ENCODE measurements at places on chromosomes 13 and 19.
A peak's percentile ranks its signal among the peaks of the same experiment; 100 is the strongest.

DNA sequence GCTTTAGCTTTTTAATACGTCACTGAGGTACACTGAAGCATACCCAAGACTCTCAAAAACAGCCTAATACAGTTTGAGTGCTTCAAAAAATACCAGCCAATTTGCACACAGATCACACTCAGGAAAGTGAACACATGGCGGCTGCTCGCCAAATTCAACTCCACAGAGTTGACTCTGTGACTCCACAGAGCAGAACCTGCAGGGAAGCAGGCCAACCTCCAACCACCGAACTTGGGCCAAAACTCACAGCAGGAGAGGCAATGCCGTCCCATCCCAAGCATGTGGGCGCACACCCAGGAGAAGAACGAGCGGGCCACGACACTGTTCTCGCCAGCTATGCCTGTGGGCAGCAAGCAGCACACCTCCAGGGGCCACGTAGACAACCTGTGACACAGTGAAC lies 21.1 kb downstream of the ELL start:
- no peak for DNase-seq

GRCh38 chr19:2188708-2189385 lies 25.1 kb downstream of the DOT1L start:
- no peak for DNase-seq

- DNase-seq: no peak
Observed at GRCh38 chr19:57757941-57758340, 11.3 kb downstream of the ZNF776 start.

- no peak for DNase-seq
Observed at GRCh38 chr13:60118696-60119400, 44.9 kb downstream of the DIAPH3 start.

- no peak for DNase-seq
Observed at GRCh38 chr13:68597641-68598040, 1367.5 kb upstream of the PCDH9 start.

DNA sequence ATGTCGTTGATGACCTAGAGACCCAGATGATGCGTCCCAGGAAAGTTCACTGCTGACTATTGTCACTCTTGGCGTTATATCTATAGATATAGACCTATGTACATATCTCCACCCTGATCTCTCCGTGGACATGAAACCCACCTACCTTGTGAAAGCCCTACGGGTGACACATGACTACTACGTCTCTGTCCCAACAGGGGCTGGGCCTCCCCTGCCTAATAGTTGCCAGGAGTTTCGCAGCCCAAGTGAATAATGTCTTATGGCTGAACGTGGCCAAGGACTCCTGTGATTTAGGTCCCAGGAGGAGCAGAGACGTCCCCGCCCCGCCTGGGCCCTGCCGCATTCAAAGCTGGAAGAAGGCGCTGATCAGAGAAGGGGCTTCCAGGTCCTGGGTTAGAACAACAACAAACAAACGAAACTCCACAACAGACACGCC lies 4.9 kb upstream of the POU4F1 start:
- no peak for DNase-seq

- DNase-seq: no peak
Observed at GRCh38 chr13:24899601-24900000, 135.6 kb downstream of the RNF17 start.

DNA sequence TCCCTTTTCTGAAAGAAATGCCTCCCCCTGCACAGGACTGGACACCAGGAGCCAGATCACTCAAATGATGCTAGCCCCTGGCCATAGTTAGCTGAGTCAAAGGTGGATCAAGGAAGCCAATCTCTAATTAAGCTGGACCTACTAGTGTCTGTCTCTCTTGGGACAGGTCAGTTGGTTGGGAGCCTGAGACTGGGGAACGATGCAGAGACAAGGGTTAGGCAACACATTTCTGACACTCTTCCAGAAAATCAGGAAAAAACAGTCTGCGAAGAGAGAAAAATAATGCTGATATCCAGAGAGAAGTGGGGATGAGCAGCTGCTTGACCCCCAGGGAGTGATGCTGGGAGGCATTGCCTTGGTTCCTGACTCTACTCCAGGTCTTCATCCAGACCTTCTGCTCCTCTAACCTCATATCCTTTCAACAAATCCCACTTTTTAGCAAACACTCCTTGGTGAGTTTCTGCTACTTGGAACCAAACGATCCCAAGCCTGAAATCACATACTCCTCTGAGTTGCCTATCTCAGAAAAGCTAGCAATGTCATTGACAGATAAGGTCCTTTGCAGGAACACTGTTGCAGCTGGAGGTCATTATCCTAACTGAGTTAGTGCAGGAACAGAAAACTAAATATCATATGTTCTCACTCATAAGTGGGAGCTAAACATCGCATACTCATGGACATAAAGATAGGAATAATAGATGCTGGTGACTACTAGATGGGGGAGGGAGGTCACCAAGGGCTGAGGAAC lies 369.7 kb downstream of the COG6 start:
- DNase-seq: no peak

GRCh38 chr19:5058521-5059212 lies 89.8 kb downstream of the KDM4B start:
- no peak for DNase-seq

DNA sequence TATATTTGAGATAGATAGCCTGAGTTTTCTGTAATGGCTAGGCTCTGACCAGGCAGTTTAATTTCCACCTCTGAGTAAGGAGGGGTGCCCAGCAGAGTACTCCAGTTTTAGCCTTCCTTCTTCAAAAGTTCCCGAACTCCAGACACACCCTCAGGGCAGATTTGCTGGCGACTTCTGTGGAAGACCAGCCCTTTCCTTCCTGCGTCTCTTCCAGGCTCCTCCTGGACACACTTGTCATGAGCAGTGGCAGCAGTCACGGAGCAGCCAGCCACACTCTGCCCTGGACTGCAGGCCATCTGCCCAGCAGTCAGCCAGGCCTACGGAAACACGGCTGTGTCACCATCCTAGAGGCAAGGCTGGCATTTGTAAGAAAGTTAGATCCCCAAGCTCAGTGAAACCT lies 6.6 kb upstream of the FLT1 start:
- no peak for DNase-seq

DNA sequence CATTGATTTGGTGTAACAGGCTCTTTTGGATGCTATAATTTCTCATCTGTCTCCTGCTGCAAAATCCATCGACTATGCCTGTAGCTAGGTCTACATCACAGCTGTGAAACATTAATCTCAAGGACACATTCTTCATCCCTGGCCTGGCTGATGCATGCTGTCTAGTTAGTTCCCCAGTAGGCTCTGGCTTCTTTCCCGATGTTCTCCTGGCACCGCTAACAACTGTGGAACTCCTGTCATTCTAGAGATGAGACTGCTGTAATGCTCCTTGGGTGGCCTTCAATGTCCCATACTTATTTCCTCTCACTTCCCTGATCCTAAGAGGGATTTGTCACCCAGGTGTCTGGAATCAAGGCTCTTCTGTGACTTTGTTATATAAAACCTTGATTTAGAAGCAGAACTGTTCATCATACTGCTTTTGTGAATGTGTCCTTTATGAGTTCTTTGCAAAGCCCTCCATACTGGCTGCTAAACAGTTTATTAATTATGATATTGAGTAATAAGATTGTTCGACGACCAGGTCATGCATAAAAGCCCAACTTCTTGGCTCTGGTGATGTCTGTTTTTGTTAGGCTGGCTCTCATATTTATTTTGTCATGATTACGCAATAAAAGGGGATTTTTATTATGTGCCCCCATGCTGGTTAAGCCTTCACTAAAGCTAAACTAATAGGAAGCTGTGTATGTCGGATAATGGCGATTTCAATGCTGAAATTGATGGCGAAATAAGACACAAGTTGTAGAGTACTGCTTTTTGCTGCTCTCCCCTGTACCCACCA lies 227.5 kb downstream of the DCT start:
- no peak for DNase-seq

GRCh38 chr19:45475537-45476291 lies 7.9 kb downstream of the FOSB start:
- DNase-seq: no peak

- DNase-seq: no peak
Observed at GRCh38 chr13:78596399-78596735, 7.0 kb downstream of the POU4F1 start.

- no peak for DNase-seq
Observed at GRCh38 chr13:111968336-111969010, 98.5 kb upstream of the SOX1 start.

DNA sequence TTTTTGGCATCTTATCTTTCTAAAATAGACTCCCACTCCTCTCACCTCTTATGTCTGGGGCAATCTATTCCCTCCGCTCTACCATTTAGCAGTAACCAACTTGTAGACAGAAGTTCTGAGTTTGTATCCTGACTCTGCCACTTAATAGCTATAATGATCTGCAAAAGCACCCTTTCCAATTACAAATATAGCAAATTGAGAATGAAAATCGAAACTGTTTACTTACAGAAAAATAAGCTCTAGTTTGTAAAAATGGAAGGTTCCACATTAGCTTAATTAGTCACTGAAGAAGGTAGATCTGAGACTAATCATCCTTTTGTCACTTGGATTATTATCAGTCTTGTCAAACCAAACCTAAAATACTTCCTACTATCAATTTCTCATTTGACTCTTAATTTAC lies 409.3 kb downstream of the DIAPH3 start:
- DNase-seq: no peak

GRCh38 chr19:43594710-43595604 lies 977 bp downstream of the IRGQ start:
- peak; percentile 38 for DNase-seq

- no peak for DNase-seq
Observed at GRCh38 chr19:55360902-55361301, 2.2 kb downstream of the GARIN5B start.

- DNase-seq: no peak
Observed at GRCh38 chr13:112783135-112783977, 93.5 kb downstream of the ATP11A start.

DNA sequence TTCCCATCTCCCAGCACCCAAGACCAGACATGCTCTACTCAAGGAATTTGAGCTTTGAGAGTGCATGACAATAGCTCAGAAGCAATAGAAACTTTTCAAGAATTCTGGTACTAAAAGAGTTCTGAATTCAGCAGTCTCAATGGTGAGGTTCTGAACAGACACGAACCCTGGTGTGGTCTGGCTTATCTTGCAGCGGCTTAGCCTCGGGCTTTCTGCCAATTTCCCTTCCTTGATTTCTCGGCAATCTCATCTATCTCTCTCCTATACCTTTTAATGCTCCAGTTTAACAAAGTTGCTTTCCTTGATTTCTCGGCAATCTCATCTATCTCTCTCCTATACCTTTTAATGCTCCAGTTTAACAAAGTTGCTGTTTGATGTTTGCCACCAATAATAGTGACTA lies 174.6 kb downstream of the SPRY2 start:
- no peak for DNase-seq
